ENCODE measurements at places on chromosomes 11 and 22.

DNA sequence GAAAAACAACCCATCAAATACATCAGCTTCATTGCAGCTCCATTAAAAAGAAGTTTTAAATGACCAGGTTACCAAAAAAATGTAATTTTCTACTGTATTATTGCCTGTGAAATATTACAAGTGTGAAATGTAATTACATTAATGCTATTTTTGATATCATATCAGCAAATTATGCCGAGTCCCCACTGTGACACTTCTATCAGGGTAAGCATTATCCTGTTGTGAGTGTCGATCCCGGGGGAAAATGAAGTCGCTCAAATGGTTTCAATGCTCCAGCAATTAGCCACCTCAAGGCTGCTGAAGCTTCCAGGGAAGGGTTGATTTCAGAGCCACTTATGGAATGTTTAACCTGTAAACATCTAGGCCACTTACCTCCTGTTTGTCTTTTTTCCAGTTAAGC lies 70.4 kb downstream of the RCN1 start:
- no peak for DNase-seq

DNA sequence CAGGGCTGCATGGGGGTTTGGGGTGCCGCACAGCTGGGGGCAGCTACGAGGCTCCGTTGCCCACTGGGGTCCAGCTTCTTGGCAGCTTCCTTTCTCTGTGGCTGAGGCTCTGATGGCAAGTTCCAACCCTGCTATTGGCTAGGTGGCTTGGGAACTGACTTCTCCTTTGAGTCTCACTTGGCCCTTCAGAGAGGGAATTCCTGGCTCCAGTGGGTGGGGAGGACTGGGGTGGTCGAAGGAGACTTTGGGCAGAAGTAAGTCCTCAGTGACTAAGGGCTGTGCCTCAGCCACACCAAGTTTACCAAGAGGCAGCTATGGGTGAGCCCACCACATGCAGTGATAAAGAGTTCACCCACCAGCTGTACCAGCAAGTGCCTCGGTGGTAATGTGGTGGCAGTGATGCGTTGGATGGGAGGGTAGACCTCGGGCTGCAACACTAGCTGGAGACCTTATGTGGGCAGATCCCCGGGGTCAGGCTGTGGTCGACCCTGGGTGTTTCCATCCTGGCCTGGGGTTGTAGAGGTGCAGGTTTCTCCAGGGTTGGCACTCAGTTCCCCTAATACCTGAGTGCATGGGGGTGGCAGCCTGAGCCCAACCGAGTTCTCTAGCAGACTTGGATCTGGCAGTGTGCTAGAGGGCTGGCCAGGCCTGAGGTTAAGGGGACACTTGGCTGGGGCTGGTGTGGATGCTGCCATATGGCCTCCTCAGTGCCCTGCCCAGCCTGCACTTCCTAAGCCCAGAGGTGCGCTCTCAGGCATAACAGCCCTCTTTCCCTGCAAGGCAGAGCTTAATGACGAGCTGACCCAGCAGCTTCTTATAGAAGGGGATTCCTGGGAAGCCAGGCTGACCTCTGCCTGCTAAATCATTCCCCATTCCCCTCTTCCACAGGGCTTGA lies 197.0 kb upstream of the CADM1 start:
- DNase-seq: no peak

DNA sequence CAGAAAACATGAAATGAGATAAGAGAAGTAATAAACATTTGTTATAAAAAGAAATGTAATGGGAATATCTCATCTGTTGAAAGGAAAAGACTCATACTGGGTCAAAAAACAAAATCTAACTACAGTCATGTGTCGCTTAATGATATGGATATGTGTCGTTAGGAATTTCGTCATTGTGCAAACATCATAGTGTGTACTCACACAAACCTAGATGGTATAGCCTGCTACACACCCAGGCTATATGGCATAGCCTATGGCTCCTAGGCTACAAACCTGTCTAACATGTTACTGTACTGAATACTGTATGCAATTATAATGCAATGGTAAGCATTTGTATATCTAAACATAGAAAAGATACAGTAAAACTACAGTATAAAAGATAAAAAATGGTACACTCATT lies 89.8 kb upstream of the ZC3H12C start:
- DNase-seq: no peak

DNA sequence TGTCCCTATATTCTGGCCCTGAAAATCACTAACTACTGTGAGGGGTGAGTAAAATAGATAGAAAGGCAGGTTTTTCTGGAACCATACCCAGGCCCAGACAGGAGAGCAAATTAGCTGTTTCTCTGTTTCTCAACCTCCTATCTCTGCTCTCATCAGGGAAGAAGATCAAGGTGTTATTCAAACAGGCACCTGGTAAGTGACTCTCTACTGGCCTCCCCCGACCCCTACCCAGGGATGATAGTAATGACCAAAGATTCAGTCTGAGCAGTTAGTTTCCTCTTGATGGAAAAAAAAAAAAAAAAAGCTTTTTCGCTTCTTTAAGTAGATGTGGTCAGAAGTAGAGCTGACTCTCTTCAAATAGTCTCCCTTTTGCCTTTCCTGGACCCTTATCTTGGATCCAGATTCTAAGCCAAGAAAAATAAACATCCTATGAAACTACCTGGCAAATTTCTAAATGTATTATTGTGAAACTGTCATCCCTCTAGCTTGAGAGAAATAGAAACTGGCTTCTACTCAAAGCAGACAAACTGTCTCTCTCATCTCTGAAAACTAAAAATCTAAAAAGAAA lies 9.9 kb downstream of the LRRC4C start:
- DNase-seq: no peak

DNA sequence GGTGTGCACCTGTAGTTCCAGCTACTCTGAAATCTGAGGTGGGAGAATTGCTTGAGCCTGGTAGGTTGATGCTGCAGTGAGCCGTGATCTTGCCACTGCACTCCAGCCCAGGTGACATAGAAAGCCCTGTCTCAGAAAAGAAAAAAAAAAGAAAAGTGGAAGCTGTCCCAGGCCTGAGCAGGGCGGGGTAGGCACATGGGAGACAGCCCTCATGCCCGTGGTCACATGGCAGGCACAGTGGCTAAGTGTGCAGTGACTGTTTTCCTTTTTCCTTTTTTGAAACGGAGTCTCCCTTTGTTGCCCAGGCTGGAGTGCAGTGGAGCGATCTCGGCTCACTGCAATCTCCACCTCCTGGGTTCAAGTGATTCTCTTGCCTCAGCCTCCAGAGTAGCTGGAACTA lies 7.8 kb downstream of the OTUB1 start:
- DNase-seq: no peak

DNA sequence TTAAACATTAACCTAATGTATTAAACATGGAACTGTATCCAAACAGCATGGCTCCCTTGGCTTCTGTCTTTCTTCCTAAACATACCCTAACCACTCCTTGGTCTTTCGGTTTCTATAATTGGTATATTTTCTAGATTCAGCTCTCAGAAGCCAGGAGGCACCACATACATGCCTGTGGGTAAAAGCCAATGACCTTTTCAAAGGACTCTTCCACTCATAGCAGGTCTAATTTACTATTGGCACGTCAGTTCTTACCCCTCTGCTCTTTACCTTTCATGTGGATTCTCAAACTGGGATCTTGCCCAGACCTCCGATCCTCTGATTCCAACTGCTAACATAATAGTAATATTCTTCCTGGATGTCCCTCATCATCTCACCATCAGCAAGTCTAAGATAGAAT lies 835.1 kb downstream of the NTM start:
- no peak for DNase-seq

DNA sequence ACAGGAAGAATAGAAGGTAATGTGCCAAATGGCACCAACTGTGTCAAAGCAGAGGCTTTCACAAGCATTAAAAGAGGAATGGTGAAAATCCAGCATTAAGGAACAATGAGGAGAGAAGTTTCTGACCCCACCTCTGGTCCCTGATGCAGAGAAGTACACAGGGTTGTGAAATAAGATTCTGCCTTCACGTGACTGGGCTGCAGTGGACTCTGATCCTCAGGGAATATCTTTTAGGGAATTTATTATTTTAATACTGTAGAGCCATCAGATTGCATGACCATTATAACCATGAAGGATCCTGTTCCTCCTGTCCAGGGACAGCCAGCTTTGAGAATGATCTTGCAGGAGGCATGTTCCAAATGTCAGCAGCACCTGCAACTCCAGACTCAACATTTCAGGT lies 74.4 kb upstream of the FAR1 start:
- DNase-seq: no peak

DNA sequence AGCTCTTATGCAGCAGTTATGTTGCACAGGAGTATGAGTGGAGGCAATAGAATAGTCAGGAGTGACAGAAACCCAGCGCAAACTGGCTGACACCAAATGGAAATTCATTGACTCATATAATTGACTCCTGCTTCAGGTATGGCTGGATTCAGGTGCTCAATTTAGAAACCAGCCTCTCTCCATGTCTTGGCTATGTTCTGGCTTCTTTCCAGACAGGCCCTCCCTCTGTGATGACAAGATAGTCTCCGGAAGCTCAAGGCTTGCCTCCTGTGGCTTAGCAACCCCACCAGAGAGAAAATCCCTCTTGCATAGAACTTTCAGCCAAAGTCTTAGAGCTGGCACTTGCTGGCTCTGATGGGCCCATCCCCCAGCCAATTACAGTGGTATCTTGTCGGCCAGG lies 28.1 kb upstream of the MN1 start:
- no peak for DNase-seq

All from KG1 (cell line).